ENCODE measurements at places on chromosomes 4 and X. TPM values are rescaled to one million over a fixed set of nuclear protein-coding genes. Genes with fewer than 3 reads are reported as not detected.

MAGEB10 gene
- total RNA-seq: not detected

CACNA1F gene
- total RNA-seq: not detected

SPARCL1 gene
- 302 TPM for total RNA-seq

FAM149A gene
- 10.1 TPM for total RNA-seq

TMEM255A gene
- 1.00 TPM for total RNA-seq

NHSL2 gene
- total RNA-seq: 13.3 TPM

SMIM10 gene
- total RNA-seq: 4.5 TPM

CLNK gene
- not detected for total RNA-seq

GPR34 gene
- total RNA-seq: 41.2 TPM

CDKL2 gene
- total RNA-seq: not detected

CCKAR gene
- total RNA-seq: not detected

EFNB1 gene
- 78.9 TPM for total RNA-seq

PRSS12 gene
- total RNA-seq: 0.16 TPM

DSPP gene
- total RNA-seq: not detected

STK32B gene
- total RNA-seq: 4.3 TPM

KCTD8 gene
- total RNA-seq: not detected

FAAH2 gene
- 0.29 TPM for total RNA-seq

PSAPL1 gene
- not detected for total RNA-seq

RAB40A gene
- total RNA-seq: not detected

CSAG1 gene
- total RNA-seq: not detected

EPHA5 gene
- not detected for total RNA-seq

PDGFC gene
- 26.8 TPM for total RNA-seq

SULT1E1 gene
- not detected for total RNA-seq

HSFX3 gene
- total RNA-seq: not detected

PAGE2 gene
- not detected for total RNA-seq

CXCL5 gene
- 0.58 TPM for total RNA-seq

ACE2 gene
- 6.2 TPM for total RNA-seq

CCSER1 gene
- 9.7 TPM for total RNA-seq

TCEAL6 gene
- total RNA-seq: not detected

CT45A3 gene
- not detected for total RNA-seq

TMPRSS11A gene
- not detected for total RNA-seq

FGF5 gene
- total RNA-seq: not detected

PPBP gene
- 1.3 TPM for total RNA-seq

TRIM75 gene
- total RNA-seq: not detected

PAGE1 gene
- total RNA-seq: not detected

NDP gene
- total RNA-seq: not detected

CENPVL3 gene
- total RNA-seq: not detected

Measured in mesenteric fat pad (tissue), 1 donor.